ENCODE measurements at places on chromosomes 5 and 9. TPM values are rescaled to one million over a fixed set of nuclear protein-coding genes. Genes with fewer than 3 reads are reported as not detected.

The SLC46A2 gene
- total RNA-seq, result not detected

The SLC45A2 gene
- not detected for total RNA-seq

The RALGDS gene
- 30.5 TPM for total RNA-seq

The FAM163B gene
- 4.5 TPM for total RNA-seq

The CDX1 gene
- not detected for total RNA-seq

The FOXI1 gene
- not detected for total RNA-seq

The MELK gene
- total RNA-seq, result 12.5 TPM

The SLC26A2 gene
- 15.6 TPM for total RNA-seq

The PCDHB7 gene
- total RNA-seq, result 0.16 TPM

The PCDHGC5 gene
- 0.65 TPM for total RNA-seq

The FOXD4L3 gene
- not detected for total RNA-seq

The C9orf57 gene
- not detected for total RNA-seq

The FGF1 gene
- total RNA-seq, result 37.7 TPM
